ENCODE measurements at places on chromosomes 5 and 9. TPM values are rescaled to one million over a fixed set of nuclear protein-coding genes. Genes with fewer than 3 reads are reported as not detected.

- DNase-seq = no peak
These were observed 8.5 kb downstream of the DMXL1 start for GRCh38 chr5:119079318-119079921.

- DNase-seq = no peak
These were observed 68.9 kb downstream of the SH3RF2 start for GRCh38 chr5:146005264-146005663.

DNA sequence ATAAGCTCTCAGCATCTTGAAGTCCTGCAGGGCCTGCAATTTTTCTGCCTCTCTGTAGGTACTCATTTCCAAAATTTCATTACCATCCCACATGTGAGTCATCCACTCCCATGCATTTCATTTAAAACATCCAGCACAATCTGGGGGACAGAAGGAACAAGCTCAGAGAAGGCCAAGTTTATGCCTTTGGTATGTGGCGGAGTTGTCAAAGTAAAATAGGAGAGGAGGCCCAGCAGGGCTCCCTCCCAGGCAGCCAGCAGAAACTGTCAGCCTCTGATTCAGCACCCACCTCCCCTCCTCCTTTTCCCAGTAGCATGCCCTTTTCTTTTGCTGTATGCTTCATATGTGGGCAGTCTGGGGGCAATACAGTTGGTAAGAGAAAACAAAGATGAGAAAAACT is 126.4 kb upstream of the ZNF366 start:
- DNase-seq = no peak

DNA sequence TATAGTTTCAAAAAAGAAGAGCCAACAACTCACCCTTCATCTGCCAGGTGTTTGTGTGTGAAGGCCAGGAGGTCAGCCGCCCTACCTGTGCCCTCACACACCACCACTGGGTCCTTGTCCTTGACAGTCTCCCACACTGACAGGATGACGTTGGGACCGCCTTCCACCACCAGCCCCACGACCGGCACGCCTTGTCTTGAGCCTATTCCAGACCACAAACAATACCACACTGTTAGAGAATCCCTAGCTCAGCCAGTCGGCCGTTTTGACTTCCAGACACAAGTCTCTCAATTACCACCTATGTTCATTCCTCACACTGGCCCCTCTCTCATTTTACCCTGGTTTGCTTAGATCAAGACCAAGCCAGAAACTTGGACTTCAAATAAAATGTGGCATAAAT is 66.1 kb downstream of the TRPM6 start:
- DNase-seq = no peak

DNA sequence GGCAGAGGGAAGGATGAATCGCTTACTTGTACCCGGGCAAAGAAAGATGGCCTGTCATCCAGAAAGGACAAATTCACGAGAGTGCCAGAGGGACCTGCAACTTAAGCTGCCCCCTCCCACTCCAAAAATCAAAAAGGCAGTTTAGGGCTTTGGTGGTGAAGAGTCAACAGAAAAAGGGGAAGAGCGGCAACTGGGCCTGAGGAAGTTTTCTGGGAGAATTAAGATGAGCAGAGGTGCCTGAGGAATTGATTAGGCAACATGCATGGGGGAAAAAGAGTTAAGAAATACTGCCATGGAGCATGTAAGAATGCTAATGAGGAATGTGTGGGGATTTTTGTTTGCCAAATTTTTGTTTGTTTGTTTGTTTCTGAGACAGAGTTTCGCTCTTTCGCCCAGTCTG is 1.8 kb upstream of the ACTL7B start:
- no peak for DNase-seq

DNA sequence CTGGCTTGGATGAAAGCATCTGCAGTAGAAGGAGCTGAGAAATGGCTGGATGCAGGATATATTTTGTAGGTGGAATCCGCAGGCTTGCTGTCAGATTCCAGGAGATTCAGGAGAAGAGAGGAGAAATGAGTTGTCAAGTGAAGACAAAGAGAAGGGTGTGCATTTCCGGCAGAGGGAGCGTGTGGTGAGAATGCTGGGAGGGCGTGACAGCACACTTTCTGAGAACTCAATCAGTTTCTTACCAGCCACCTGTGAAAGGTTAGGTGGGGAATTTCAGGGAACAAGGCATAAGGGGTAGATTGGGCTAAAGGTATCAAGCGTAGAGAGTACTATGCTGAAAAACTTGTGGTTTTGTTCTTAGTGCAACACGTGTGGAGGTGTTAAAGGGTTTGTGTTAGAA is 199.3 kb upstream of the ANKH start:
- no peak for DNase-seq

The TAF11L5 gene
- polyA plus RNA-seq = not detected

DNA sequence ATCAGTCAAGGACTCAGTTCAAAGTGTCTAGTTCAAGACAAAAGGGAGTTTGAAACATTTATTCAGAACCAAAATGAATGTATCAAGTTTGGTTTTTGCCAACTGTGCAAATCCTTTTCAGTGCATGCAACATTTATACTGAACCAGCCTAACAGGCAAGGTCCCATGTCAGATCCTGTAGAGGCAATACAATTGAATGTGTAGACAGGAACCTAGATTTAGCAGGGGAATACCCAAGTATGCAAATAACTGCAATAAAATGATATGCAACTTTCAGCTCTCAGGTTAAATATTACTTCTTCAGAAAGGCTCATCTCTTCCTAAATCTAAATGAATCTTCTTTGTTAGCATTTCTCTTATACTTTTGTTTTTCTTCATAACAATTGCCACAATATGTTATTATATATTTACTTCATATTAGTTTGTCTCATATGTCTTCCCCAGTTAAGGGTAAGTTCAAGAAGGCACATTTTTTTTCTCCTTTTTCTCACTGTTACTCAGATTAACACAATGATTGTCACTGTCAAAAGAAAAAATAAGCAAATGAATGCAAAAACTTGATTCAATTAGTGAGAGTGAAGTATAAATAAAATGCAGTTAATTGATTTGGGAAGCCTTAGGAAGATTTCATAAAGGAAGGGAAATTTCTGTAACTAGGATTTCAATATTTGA is 163.9 kb upstream of the RASA1 start:
- no peak for DNase-seq

DNA sequence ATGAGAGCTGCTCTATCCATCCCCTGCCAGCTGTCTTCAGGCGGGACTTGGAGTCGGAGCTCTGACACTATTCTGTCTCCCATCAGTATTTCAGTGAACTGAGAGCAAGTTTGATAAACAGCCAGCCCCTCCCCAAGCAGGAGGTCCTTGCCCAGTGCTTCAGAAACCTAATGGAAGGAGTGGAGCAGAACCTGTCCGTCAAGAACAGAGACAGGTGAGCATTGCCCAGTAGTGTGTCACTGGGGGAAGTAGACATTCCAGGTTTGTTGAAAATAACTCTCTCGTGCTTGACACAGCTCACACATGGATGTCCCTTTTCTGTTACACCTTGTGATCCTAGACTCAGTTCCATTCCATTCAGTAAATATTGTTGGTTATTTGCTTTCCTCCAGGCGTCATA is 13.2 kb upstream of the TLX3 start:
- no peak for DNase-seq

The TRIM7 gene
- polyA plus RNA-seq = 21.6 TPM

The THBS4 gene
- polyA plus RNA-seq = 198 TPM

The RNF224 gene
- 2.4 TPM for polyA plus RNA-seq

DNA sequence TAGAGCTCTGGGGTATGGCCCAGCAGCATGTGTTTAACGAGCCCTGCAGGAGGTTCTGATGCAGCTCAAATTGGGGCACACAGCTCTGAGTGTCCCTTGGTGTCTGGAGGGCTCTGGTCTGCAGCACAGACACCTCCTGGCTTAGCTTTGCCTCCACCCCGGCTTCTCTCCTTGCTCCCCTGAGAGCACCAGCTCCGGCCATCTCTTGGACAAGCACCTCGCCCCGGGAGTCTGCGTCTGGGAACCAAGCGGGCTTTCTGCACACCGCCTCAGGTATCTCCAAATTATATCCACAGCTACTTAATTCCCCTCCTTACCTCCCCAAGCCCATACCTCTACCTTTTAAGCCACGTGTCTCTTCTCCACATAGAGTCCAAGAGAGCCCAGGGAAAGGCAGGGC is 83.7 kb upstream of the IRX4 start:
- DNase-seq = no peak

The IL17B gene
- polyA plus RNA-seq = 316 TPM

DNA sequence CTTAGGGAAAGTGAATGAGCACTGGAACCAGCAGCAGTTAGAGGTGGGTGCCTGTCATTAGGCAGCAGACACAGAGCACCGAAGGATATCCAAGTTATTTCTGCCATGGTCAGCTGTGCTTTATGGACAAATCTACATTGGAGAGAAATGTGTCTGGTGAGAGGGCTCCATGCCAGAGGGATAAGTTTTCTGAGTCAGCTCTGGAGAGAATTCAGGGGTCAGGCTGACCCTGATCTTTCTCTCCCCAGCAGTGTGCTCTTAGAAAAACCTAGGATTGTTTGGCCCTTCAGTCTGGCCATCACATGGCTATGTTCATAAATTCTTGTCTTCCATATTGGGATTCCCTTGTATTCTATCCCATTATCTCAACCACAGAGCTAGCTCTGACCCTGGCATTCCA is 8.9 kb upstream of the IL17B start:
- DNase-seq = no peak

The C5 gene
- polyA plus RNA-seq = 6.8 TPM

GRCh38 chr5:177510567-177511053 is 984 bp upstream of the DOK3 start:
- no peak for DNase-seq

DNA sequence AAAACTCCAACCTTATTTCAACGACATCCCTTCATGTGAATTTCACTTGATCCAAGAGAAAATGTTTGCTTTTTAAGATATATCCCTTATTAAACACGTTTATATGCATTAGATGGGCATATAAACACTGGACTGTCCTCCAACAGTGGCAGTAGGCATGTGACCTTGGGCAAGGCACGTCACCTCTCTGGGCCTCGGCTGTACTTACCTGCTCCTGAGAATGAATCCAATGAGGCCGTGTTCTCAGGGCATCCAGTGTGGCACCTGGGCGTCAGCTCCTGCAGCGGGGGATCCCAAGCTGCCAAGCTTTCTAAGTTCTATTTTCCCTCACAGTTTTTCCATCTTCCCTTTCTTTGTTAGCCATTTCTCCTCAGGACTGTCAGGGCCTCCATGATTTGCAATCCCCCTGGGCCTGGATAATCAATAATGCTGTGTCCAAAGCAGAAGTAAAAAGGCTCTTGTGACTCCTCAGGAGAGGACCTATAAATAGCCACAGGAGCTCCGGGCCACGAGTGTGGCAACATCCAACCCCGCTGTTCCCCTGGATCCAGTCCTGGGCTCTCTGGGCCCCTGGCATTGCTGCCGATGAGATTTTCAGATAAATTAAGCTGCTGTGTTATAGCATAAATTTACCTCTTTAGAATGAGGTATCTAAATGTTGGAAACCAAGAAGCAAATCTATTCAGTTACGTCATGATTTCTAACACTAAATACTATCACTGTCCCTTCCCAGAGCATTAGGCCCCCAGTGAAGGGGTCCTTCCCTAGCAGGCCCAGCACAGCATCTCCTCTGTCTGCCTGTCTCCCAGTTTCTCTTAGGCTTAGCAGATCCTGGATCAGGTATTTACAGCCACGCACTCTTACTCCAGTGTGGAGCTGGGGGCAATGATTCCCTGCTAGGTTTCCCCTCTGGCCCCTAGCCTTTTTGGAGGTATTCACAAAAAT is 76.8 kb downstream of the PTPN3 start:
- no peak for DNase-seq

The CDC20B gene
- polyA plus RNA-seq = not detected

Measured in forelimb muscle (tissue), 1 donor.